ENCODE measurements at places on chromosomes 11 and 22. TPM values are rescaled to one million over a fixed set of nuclear protein-coding genes. Genes with fewer than 3 reads are reported as not detected.

- no peak overlapping the region for H3K27ac ChIP-seq
- H3K4me1 ChIP-seq: peaks cover 12% of the 10 kb centered on the region
- no peak for DNase-seq
- H3K36me3 ChIP-seq: no peaks in the 10 kb centered on the region
- H3K4me3 ChIP-seq: no peak overlapping the region
Measured at GRCh38 chr22:23175817-23176644, 4.3 kb upstream of the BCR start.

The OR4D11 gene
- total RNA-seq: not detected

The INS gene
- total RNA-seq: not detected

GRCh38 chr22:41920271-41920976 lies 5.5 kb upstream of the SHISA8 start:
- no peak overlapping the region for H3K27ac ChIP-seq
- peaks cover 100% of the 10 kb centered on the region for H3K27me3 ChIP-seq
- H3K4me3 ChIP-seq: no peak overlapping the region
- no peak for DNase-seq
- peaks cover 15% of the 10 kb centered on the region for H3K4me1 ChIP-seq
- no peaks in the 10 kb centered on the region for H3K36me3 ChIP-seq

- DNase-seq: no peak
- no peaks in the 10 kb centered on the region for H3K36me3 ChIP-seq
- no peak overlapping the region for H3K27ac ChIP-seq
- peaks cover 46% of the 10 kb centered on the region for H3K4me1 ChIP-seq
- H3K4me3 ChIP-seq: peak overlapping the region; percentile 72
Measured at GRCh38 chr11:117876059-117876340, 458 bp downstream of the FXYD6 start.

GRCh38 chr22:49232319-49233067 lies 595.2 kb downstream of the BRD1 start:
- no peak overlapping the region for H3K4me3 ChIP-seq
- no peaks in the 10 kb centered on the region for H3K36me3 ChIP-seq
- H3K27ac ChIP-seq: no peak overlapping the region
- peak; percentile 32 for DNase-seq
- H3K4me1 ChIP-seq: peaks cover 16% of the 10 kb centered on the region

DNA sequence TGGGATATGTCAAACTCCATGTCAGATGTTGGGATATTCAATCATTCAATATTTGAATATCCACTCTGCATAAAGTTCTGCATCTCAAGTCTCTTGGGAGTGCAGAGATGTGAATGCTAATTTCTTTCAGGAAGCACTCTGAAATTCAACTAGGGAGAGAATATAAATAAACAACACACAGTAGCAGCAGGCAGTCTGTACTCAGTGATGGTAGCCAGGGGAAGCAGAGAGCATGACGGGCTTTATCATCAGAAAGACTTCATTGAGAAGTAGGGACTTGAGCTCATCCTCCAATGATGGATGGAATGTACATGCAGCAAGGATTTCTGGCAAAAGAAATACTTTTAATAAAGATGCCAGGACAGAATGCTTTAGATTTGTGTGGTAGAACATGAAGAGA lies 9.8 kb upstream of the TEAD1 start:
- no peaks in the 10 kb centered on the region for H3K27me3 ChIP-seq
- H3K27ac ChIP-seq: no peak overlapping the region
- no peaks in the 10 kb centered on the region for H3K36me3 ChIP-seq
- H3K4me3 ChIP-seq: no peak overlapping the region
- H3K4me1 ChIP-seq: no peaks in the 10 kb centered on the region
- no peak for DNase-seq

DNA sequence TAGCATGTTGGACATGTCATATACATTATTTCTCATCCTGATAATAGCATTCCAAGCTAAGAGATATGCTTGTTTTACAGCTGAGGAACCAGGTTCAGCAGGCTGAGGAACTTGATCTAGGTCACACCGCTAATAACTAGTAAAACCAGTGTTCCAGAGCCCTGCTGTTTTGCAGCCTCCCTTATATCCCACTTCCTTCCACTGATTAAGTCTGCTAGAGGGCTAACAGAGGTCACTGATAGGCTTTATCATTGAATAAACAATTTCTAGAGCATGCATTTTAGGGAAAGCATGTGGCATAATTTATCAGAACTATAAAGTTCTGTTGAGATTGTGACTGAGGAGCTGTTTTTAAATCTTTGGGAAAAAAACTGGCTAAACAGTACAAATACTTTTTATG lies 54.0 kb downstream of the UVRAG start:
- H3K4me1 ChIP-seq: peaks cover 11% of the 10 kb centered on the region
- H3K27ac ChIP-seq: no peak overlapping the region
- no peak for DNase-seq
- no peaks in the 10 kb centered on the region for H3K27me3 ChIP-seq
